Osteoblast (primary cell): ENCODE measurements at places on chromosomes 2 and 18. TPM values are rescaled to one million over a fixed set of nuclear protein-coding genes. Genes with fewer than 3 reads are reported as not detected.

NT5DC4 gene
- not detected in 2 replicates for total RNA-seq

NEU2 gene
- total RNA-seq = not detected in 2 replicates

RTP5 gene
- total RNA-seq = not detected in 2 replicates

CSRNP3 gene
- total RNA-seq = 1.4 and 2.7 TPM in 2 replicates

LYPD6B gene
- 2.5 and 2.9 TPM in 2 replicates for total RNA-seq

AKAIN1 gene
- total RNA-seq = not detected in 2 replicates
